Activated naive CD4-positive, alpha-beta T cell treated with anti-CD3 and anti-CD28 coated beads, Interleukin-2, amount 10 ng/mL, durations not matched to agents 7 days and 5 days (primary cell): ENCODE measurements at places on chromosomes 5 and 9.

- H3K27me3 ChIP-seq: peaks cover 4% of the 10 kb centered on the region
- H3K36me3 ChIP-seq: peaks cover 3% of the 10 kb centered on the region
- no peak overlapping the region for H3K4me3 ChIP-seq
These were observed 58.2 kb upstream of the EQTN start for GRCh38 chr9:27355166-27355565.

GRCh38 chr5:76548525-76549229, 74.5 kb downstream of the F2RL2 start:
- no peak for DNase-seq
- H3K4me3 ChIP-seq: no peak overlapping the region
- no peaks in the 10 kb centered on the region for H3K27me3 ChIP-seq
- H3K27ac ChIP-seq: peak overlapping the region; percentile 97
- H3K4me1 ChIP-seq: peaks cover 61% of the 10 kb centered on the region

GRCh38 chr5:105745111-105745510, 1925.6 kb downstream of the EFNA5 start:
- no peaks in the 10 kb centered on the region for H3K27me3 ChIP-seq
- no peak overlapping the region for H3K4me3 ChIP-seq
- no peaks in the 10 kb centered on the region for H3K36me3 ChIP-seq
- DNase-seq: no peak
- H3K27ac ChIP-seq: no peak overlapping the region
- H3K4me1 ChIP-seq: no peaks in the 10 kb centered on the region

- H3K27ac ChIP-seq: peak overlapping the region; percentile 20
- peaks cover 10% of the 10 kb centered on the region for H3K4me1 ChIP-seq
- H3K4me3 ChIP-seq: no peak overlapping the region
- H3K36me3 ChIP-seq: no peaks in the 10 kb centered on the region
- peaks cover 39% of the 10 kb centered on the region for H3K27me3 ChIP-seq
These were observed 129.6 kb downstream of the KCNIP1 start for GRCh38 chr5:170633235-170634081.

DNA sequence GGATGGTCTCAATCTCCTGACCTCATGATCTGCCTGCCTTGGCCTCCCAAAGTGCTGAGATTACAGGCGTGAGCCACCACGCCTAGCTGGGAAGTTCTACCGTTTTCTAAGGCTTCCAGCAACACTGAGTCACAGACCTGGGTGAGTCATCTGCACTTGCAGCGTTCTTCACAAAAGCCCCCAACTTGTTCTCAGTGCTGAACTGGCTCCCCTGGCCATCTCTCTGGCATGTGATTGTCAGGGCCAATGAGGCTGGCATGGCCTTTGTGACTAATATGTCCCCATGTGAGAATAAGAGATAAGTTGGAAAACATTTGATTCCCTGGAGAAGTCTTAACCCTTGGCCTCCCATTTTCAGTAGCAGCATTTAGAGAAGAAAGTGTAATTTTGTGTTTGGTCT, 124.4 kb downstream of the WDR41 start:
- H3K27me3 ChIP-seq: no peaks in the 10 kb centered on the region
- no peak overlapping the region for H3K27ac ChIP-seq
- H3K36me3 ChIP-seq: no peaks in the 10 kb centered on the region
- no peak overlapping the region for H3K4me3 ChIP-seq
- H3K4me1 ChIP-seq: no peaks in the 10 kb centered on the region
- no peak for DNase-seq

- H3K4me1 ChIP-seq: no peaks in the 10 kb centered on the region
- H3K27me3 ChIP-seq: no peaks in the 10 kb centered on the region
- no peak overlapping the region for H3K27ac ChIP-seq
- no peak overlapping the region for H3K4me3 ChIP-seq
- DNase-seq: no peak
- no peaks in the 10 kb centered on the region for H3K36me3 ChIP-seq
These were observed 206.4 kb downstream of the PAPPA start for GRCh38 chr9:116360016-116360415.

DNA sequence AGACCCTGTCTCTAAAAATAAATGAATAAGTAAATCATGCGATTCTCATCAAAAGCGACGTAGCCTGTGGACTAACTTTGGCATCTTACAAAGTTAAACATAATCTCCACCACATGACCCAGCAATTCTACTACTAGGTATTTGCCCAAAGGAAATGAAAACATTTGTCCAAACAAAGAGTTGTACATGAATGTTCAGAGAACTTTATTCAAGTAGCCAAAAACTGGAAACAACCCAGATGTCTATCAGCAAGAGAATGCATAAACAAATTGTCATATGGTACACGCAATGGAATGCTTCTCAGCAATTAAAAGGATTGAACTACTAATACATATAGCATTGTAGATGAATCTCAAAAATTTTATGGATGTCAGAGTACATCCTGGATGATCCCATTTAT, 82.6 kb downstream of the ADRB2 start:
- DNase-seq: no peak
- H3K4me1 ChIP-seq: peaks cover 9% of the 10 kb centered on the region
- H3K4me3 ChIP-seq: no peak overlapping the region
- H3K36me3 ChIP-seq: no peaks in the 10 kb centered on the region

GRCh38 chr9:36690412-36691168, 117.9 kb downstream of the MELK start:
- peaks cover 15% of the 10 kb centered on the region for H3K27me3 ChIP-seq
- no peak for DNase-seq
- no peaks in the 10 kb centered on the region for H3K36me3 ChIP-seq
- H3K4me1 ChIP-seq: no peaks in the 10 kb centered on the region
